Daoy (cell line): ENCODE measurements at places on chromosomes 3 and 15. TPM values are rescaled to one million over a fixed set of nuclear protein-coding genes. Genes with fewer than 3 reads are reported as not detected.

The FSTL1 gene
- 476 and 490 TPM in 2 replicates for total RNA-seq

The ZFYVE19 gene
- total RNA-seq: 25.2 and 25.4 TPM in 2 replicates

DNA sequence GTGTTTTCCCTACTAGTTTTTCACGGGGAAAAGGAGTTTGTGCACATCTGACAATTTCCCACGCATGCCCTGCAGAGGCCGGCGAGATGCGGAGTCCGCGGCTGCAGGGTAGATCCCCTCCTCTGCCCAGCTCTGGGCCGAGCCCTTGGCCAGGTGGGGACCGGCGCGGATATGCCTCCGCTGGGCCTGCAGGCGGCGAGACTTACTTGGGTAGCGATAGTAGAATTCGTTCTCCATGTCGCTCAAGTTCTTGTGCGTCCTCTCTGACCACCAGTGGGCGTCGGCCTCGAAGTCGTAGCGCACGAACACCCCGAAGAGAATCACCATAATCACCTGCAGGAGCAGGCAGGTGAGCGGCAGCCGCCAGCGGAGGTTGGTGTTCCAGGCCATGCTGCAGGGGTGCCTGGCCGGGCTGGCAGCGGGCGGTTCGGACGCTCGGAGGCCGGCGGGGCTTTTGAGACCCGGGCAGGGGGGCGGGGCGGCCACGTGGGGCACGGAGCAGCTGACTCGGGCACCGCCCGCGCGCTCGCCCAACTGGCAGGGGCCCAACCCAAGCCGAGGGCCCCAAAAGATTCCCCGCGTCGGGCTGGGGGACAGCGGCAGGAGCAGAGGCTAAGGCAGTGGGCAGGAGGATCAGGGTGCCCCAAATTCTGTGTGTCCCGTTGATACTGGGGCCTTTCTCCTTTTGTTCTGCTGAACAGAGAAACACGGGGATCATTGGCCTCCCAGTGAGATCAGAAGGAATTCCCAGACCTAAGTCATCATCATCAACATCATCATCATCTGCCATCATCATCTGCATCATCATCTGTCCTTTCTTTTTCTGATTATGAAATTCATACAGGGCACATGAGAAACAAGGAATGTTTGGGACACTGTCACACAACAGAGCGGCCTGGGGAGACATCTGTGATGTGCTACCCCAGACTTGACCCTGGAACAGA is at the start of gene RHCG:
Gene RHCG (minus strand): TSS at position 429 of the 944 bp plus-strand sequence. CDS start 39 bp downstream, at position 390.
- DNase-seq: peak; percentile 51

- DNase-seq: no peak
Observed at GRCh38 chr3:104133630-104134029, 1233.1 kb upstream of the ALCAM start.
